ENCODE measurements at places on chromosomes 1 and 21.

DNA sequence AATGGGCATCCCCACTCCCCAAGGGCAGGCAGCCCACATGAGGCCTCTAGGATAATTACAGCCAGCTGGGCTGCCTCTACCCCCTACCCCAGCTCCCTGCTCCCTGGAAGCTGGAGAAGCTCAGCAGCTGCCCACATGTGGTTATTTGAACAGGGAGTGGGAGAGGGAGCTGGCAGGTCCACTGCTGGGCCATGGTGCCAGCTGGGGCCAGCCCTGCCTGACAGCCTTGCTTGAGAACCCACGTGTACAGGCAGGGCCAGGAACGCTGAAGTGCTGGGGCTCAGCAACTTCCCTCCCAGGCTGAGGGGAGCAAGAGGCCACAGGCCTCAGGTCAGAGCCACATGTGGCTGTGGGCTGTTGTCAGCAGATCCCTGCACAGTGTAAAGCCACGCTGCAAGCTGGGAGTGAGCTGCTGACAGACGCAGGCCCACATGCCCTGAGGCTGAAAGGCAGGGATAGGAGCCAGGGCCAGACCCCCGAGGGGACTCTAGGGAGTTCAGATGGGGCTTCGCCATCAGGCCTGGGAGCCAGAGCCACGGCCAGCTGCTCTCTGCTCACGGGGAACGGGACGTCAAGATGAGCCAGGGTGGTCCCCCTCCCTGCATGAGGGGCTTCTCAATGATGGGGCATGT, 129.0 kb downstream of the SYF2 start:
- DNase-seq, result no peak

GRCh38 chr1:94093396-94093795, 27.6 kb downstream of the ABCA4 start:
- DNase-seq, result no peak

- no peak for DNase-seq
Observed at GRCh38 chr21:16082038-16082816, 352.4 kb downstream of the USP25 start.

DNA sequence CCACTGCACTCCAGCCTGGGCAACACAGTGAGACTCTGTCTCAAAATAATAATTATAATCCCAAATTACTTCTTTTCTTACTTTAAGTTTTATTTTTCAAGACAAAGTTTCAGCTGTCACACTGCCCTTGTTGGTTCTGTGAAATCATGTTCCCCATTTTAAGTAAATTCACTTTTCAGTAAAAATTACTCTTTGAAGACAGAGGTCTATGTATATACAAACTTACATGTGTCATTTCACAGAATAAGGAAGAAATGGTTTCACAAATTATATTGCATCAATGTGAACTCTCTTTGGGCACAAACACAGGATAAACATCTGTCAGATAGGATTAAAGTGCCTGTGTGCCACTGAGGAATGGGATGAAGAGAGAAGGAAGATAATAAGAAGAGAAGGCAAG, 33.1 kb upstream of the ETS2 start:
- no peak for DNase-seq

DNA sequence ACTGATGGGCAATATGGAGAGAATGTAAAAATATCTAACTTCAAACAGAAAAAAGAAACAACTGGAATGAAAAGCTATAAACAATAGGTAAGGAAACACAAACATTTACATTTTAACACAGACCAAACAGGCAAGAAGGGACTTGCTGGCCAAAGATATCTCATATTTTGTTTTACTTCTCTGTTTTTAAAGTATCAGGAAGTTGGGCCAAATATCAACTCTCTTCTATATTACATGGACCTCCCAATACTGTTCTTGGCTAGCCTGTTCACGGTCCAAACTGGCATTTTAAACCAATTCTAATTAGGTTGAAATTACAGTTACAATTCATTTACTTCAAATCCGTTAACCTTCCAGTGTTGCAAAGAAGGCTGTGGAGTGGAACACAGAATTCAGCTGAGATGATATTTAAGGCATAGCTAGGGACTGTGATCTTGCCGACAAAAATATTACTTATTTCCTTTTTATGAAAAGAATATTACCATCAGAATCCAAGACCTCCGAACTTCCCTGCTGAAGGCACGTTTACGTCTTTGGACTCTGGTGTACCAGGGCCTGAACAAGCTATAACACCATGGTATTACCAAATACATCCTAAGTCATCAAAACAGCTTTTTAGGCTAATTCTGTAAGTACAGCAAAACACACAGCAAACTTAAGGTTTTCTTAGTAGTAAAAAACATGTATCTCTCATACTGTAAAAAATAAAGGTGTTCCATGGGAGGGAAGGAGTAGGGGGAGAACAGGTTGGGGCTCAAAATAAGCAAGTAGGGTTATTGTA, 165.4 kb downstream of the RUNX1 start:
- DNase-seq, result no peak

GRCh38 chr21:32826329-32827167, 55.0 kb upstream of the PAXBP1 start:
- DNase-seq, result peak; percentile 31

DNA sequence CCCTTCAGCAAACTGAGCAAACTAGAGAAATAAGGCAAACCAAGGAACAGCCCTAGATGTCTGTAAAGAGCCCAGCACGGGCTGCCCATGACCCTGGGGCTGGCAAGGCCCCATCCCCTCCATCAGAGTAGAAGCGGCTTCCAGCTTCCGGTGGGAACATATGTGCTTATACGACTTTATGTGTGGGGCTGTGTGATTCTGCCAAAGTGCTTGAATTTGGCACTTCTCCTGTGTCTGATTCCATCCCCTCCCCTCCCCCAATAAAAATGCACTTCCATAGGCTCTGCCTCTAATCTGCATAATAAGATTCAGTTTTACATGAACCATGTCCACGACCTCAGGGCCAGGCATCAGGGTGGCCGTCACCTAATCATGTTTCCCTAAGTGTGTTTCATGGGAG, 236.6 kb downstream of the DSCAM start:
- DNase-seq, result no peak

DNA sequence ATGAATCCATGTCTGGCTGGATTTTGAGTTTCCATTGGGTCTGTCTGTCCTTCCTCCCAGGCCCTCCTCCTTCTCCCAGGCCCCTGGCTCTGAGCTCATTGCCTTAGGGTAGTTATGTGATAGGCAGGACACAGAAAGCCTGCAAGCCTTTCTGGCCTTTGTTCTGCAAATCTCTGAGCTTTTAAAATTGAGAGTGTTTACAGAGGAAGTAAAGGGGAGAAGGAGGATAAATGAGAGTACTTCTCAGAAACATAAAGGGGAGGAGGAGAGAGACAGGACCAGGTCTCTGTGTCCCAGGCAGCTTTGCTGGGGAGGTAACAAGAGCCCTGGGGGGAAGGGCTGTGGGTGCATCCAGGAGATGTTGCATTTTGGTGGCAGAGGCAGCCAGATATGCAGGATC, 126.7 kb downstream of the FOXD2 start:
- no peak for DNase-seq

GRCh38 chr1:84348759-84349158, 47.3 kb downstream of the SAMD13 start:
- no peak for DNase-seq

DNA sequence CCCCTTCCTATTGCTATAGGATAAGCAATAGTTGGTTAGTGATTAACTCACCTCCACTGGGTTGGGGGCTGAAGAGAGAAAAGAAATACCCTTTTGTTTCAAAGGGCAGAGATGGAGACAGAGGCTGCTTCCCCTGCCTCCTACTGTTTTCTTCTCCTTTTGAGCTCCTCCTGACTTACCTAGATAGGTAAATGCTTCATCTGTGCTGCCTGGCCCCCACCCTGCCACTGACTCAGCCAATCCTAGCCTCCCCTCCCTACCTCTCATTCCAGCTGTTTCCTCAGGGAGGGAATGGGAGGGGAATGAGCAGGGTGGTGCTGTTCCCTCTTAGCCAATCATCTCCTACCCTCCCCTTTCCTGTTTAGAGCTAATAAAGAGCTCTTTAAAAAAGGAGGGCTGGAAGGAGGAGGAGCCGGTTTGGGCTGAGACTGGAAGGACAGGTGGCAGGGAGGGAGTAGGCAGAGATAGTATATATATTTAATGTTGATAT, at the start of gene C1orf116:
Gene C1orf116, minus strand, starts transcription at position 229 of the 490 bp plus-strand sequence. CDS start 5,158 bp downstream, outside the sequence.
- DNase-seq, result no peak

- no peak for DNase-seq
Observed at GRCh38 chr1:36775716-36776115, 258.6 kb downstream of the GRIK3 start.

- no peak for DNase-seq
Observed at GRCh38 chr1:150083907-150084306, 16.3 kb downstream of the VPS45 start.
